ENCODE measurements at places on chromosomes 3 and 15.

- no peak for DNase-seq
Observed at GRCh38 chr15:53511175-53511574, 248.3 kb downstream of the WDR72 start.

DNA sequence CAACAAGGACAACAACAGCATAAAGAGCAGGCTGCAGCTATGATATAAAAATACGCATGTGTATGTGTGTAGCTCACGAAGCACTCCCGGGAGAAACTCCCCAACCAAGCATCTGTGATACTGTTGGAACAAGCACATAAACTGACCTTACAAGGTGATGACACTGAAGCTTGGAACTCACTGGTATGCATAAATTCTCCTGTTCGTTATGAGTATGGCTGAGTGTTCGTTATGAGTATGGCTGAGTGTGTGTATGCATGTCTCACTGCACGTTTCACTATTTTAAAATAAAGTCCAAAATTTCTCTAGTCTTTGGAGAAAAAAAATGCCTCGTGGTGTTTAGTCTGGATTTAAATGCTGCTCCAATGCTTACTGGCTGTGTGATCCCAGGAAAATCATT, 256.8 kb downstream of the RORA start:
- no peak for DNase-seq

DNA sequence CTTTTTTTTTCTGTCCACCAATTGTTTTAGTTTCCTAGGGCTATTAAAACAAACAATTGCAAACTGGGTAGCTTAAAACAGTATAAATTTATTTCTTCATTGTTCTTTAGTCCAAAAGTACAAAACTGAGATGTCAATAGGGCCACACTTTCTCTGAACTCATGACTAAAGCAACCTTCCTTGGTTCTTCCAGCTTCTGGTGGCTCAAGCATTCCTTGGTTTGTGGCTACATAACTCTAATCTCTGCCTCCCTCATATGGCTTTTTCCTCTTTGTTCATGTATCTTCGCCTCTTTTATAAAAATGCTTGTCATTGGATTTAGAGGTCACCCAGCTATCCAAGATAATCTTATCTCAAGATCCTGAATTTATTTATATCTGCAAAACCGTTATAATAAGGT, 914.5 kb upstream of the EPHA6 start:
- DNase-seq = no peak

DNA sequence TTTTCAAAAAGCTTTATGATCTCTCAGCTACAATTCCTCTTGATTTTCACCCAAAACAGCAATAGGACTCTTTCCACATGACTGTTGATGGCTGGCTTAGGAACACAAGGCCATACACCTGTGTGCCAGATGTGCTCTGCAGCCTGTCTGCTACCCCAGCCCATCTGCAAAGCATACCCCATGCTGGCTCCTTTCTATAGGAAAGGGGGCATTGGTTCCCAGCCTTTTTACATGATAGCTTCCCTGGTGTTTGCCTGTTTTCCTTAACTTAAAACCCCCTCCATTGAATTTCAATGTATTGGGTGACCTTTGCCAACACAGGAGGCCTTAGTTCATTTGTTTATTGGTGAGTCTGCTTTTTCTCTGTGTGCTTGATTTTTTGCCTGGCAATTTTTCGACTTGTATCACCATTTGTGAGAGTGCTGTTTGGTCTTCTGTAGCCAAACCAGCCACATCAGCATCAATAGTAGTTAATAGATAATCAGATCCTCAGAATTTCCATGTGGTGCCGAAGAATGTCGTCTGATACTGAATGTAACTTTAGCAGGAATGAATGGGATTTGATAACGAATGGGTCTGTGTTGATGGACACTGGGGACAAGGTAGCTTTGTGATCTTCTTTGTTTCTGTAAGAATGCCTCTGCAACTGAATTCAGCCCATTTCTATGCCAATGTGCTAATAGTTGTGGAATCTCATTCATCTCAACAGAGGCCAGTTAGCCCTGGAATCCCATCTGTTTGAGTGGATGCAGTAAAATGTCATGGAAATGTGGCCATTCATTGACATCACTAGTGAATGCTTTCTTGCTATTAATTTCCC, 272.2 kb upstream of the RARB start:
- DNase-seq = no peak

GRCh38 chr3:157530637-157531300, 27.6 kb upstream of the VEPH1 start:
- DNase-seq = no peak

GRCh38 chr3:110783541-110783940, 288.1 kb upstream of the NECTIN3 start:
- no peak for DNase-seq

- no peak for DNase-seq
Observed at GRCh38 chr15:28014623-28015200, 84.4 kb downstream of the OCA2 start.

DNA sequence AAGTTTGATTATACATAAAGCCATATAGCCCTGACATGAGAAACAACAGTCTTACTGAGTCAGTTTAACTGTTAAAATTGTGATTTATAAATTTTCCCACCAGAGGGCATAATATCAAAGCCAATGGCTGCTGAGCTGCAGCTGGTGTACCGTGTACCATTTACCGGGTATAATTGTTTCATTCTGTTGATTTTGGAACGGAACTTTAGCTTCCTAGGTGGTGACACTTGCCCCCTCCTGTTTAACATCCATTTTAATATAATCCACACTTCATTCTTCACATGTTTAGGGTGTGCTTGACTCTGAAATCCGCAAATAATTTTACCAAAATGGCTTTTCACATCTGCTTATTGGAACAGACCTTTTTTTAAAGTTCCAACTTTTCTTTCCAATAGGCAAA, 72.8 kb downstream of the SLC9A9 start:
- DNase-seq = no peak

GRCh38 chr3:136473716-136474326, 223.7 kb downstream of the PCCB start:
- DNase-seq = no peak

GRCh38 chr15:101112336-101113113, 139.3 kb downstream of the CHSY1 start:
- no peak for DNase-seq

DNA sequence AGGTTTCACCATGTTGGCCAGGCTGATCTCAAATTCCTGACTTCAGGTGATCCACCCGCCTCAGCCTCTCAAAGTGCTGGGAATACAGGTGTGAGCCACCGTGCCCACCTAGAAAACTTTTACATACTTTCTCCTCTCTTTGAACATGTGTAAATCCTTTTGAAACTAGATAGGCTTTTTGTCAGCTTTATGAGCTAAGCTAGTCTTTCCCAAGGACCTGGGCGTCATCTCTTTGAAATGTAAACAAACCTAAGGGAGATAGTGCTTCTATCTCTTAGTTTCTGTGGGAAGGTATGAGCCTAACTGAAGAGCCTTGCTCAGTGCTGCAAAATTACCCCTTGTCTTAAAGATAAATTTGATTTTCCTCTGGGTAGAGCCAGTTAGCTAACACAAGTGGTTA, 4.8 kb downstream of the CX3CR1 start:
- no peak for DNase-seq

- DNase-seq = no peak
Observed at GRCh38 chr3:66473692-66474091, 27.1 kb downstream of the LRIG1 start.

DNA sequence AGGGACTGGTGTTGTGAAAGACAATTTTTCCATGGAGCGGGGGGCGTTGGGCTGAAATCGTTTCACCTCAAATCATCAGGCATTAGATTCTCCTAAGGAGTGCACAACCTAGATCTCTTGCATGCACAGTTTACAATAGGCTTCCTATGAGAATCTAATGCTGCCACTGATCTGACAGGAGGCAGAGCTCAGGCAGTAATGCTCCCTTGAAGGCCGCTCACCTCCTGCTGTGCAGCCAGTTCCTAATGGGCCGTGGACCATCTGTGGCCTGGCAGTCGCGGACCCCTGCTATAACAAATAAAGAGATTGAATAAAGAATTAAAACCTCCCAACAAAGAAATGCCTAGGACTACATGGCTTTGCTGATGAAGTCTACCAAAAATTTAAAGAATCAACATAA, 25.3 kb upstream of the ANKRD28 start:
- DNase-seq = no peak

GRCh38 chr3:50364573-50365079, 5.3 kb upstream of the TMEM115 start:
- DNase-seq = no peak

DNA sequence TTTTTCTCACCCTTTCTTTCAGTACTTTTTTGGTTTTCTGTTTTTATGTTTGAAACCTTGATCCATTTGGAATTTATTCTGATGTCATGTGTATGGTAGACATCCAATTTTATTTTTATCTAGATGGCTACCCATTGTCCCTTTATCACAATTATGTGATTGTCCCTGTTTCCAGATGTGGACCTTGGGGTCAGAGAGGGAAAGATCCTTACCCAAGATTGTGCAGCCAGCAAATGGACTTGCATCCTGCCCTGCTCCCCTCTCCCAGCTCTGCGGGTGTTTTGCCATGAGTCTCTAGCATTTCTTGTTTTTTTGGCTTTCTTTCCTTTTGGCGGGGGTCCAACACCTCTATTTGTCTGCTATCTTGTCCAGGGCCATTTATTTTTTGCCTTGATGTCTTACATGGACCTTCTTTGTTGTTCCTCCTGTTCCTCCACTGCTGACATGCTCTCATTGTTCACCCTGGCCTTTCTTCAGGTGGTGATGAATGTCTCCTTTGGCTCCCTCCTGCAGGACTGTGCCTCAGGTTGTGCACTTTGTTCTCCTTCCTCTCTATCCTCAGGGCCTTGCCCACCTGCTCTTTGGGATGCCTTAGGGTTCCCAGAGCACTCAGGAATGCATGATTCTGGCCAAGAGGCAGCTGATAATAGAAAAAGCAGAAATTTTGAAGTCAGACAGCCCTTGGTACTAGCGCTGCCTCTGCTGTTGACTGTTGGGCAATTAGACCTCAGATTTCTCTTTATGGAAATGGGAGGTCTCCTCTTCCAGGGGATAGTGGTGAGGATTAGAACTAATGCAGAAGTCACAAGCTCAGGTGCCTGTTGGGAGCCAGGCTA, 84.3 kb downstream of the EEFSEC start:
- no peak for DNase-seq
